Stimulated activated CD8-positive, alpha-beta memory T cell treated with anti-CD3 and anti-CD28 coated beads, Interleukin-7, amount 100 ng/mL, for 4 hours (primary cell): ENCODE measurements at places on chromosomes 12 and 14.

GRCh38 chr12:45426294-45426693 lies 210.4 kb downstream of the ANO6 start:
- DNase-seq: no peak

GRCh38 chr14:73757876-73758391 lies 43.8 kb upstream of the PNMA1 start:
- DNase-seq: no peak

DNA sequence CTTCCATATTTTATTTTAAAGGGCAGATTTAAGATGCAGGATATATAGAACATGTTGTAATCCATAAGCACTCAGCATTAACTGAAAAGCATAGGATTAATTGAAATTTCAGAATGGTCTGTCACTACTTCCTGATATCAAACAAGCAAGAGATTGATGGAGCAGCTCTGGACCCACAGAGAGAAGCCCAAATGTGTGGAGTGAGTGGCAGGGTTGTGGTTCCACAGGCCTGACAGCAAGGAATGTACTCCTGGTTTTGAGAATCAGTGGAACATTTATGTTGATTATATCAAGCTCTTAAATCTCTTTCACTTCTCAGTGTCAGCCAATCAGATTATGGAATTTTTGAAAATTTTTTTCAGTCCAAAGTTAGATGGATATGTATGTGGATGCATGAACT lies 267.6 kb upstream of the PRICKLE1 start:
- DNase-seq: no peak

DNA sequence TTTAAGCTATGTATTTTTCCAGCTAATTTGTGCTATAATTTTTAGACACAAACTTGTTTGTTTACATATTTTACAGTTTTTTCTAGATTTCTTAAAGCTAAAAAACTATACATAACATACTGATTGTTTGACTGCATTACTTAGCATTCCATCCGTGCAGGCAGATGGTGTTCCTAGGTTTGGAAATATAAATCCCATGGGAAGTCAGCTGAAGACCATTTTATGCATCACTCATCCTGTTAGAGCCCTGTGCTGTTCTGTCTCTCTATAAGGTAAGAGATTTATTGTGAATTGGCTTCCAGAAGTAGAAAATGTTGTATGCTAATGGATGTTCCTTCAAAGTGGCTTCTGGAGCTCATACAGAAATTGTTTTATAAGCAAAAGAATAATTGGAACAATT lies 31.1 kb downstream of the RMST start:
- DNase-seq: no peak

GRCh38 chr12:1424674-1425395 lies 169.5 kb downstream of the FBXL14 start:
- no peak for DNase-seq

DNA sequence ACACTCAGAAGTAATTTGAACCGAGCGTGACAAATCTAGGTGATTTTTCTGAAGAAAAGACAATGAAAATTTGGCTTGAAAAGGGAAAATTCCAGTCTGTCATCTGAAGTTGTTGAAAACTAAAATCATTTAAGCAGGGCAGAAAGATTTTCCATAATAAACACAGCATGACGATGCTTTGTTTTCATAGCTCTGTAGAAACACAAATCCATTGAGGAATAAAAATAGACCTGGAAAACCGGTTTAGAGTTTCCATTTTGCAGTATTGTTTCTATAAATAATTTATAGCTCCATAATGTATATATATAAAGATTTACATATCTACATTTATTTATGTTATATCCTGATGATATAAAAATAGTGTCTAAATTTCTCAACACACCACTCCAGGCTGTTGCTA lies 1918.5 kb upstream of the FLRT2 start:
- no peak for DNase-seq

- no peak for DNase-seq
Observed at GRCh38 chr12:63944586-63945228, 100.2 kb downstream of the SRGAP1 start.

- no peak for DNase-seq
Observed at GRCh38 chr14:101255765-101256125, 305.6 kb upstream of the DIO3 start.

DNA sequence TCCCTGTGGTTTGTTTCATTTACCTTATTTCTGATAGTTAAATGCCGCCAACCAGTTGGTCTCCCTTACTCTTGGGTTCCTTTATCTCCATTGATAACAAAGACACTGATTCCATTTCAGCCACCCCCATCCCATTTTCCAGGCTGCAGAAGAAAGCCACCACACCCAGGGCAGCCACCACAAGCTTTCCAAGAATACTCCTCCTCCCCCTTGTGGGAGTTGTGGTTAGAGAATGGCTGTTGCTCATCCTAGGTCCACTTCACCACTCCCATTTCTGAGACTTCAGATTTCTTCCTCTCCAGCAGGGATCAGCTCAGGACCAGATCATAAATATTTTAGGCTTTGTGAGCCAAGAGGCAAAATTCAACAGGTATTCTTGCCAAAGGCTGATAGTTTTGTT lies 73.9 kb downstream of the ANO4 start:
- no peak for DNase-seq

DNA sequence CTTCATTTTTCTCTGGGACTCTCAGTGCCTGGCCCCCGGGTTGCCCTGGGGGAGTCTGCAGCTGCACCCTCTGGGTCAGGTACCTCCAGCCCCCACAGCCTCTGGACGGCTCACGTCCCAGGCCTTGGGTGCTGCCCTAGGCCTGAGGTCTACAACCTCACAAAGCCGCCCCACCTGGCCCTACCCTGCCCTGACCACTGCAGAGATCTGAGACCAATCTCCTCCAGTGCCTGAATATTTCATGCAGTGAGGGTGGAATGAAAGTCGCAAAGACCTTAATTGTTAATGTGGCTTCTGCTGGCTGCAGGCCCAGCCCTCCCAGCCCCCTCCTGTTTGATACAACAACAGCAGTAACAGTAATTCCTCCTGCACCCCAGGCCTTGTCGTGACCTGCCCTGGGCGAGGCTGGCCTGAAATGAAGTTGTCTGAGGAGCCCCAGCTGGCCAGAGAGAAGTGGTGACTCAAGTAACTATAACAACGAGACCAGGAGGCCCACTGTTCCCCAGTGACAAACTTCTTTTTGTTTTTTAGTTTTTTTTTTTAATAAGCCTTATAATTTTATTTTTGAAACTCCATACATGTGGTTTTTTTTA lies 8.8 kb upstream of the CCDC85C start:
- DNase-seq: no peak

GRCh38 chr12:121937654-121938053 lies 19.3 kb downstream of the CFAP251 start:
- no peak for DNase-seq

- DNase-seq: no peak
Observed at GRCh38 chr14:82562881-82563280, 1029.2 kb upstream of the SEL1L start.

- no peak for DNase-seq
Observed at GRCh38 chr14:54803396-54803795, 99.2 kb downstream of the GCH1 start.

- DNase-seq: no peak
Observed at GRCh38 chr12:19846574-19846973, 407.3 kb downstream of the AEBP2 start.

DNA sequence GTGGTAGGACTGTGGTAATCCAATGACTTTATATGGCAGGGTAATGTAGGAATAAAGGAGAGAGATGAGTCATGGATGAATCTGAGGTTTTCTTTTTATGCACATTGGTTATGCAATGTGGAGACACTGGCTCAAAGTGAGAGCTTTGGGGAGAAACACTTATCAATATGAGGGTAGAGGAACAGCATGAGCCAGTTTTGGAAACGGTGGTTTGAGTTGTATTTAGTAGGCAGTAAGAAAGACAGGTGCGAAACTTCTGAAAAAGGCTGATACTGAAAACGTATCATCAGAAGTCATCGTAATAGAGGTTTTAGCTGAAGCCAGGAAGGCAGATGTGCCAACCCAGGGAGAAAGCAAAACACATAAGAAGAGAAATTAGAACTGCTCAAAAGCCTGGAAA lies 854.8 kb upstream of the SEL1L start:
- DNase-seq: no peak

- DNase-seq: no peak
Observed at GRCh38 chr12:43107026-43107775, 444.8 kb downstream of the ADAMTS20 start.

DNA sequence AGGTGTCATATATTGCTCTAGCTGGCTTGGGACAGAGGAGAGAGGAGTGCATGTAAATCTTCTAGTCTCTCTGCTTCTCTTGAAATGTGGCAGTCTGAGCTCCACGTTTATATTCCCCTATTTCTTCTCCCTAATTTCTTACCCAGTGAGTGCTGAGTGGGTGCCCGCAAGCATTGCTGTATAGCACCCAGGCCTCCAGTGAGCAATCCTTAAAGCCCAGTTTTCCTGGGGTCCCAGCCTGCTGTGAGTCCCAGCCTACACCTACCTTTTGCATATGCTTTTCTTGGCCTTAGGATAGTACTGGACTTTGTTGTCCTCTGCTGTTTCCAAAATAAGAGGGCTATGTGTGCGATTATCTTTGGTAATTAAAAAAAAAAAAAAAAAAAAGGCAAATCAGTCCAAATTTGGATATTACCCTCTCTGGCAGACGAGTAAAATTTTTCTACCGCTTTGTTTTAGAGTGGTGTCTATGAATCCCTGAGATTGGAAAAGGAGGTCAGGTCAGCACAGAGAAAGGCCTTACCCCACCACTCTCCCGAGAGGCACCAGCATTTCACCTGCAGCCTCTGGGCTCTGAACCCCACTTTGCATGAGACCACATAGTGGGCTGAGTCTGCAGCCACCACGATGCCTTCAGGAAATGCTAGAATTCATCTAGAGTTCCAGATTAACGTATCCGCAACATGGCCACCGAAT lies 1.1 kb downstream of the MGST1 start:
- no peak for DNase-seq

DNA sequence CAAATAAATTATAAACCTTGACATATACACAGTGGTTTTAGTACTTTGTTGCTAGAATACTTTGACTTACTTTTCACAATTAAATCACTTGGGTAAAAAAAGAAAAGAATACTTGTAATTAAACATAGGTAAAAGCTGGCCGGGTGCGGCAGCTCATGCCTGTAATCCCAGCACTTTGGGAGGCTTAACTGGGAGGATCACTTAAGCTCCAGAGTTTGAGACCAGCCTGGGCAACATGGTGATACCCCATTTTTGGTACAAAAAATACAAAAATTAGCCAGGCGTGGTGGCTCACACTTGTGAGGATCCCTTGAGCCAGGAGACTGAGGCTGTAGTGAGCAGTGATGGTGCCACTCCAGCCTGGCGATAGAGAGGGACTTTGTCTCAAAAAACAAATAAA lies 7.8 kb downstream of the STX2 start:
- no peak for DNase-seq

GRCh38 chr14:64763801-64764621 lies 59.8 kb downstream of the PLEKHG3 start:
- no peak for DNase-seq

- DNase-seq: no peak
Observed at GRCh38 chr12:45912774-45913173, 77.6 kb downstream of the SCAF11 start.

DNA sequence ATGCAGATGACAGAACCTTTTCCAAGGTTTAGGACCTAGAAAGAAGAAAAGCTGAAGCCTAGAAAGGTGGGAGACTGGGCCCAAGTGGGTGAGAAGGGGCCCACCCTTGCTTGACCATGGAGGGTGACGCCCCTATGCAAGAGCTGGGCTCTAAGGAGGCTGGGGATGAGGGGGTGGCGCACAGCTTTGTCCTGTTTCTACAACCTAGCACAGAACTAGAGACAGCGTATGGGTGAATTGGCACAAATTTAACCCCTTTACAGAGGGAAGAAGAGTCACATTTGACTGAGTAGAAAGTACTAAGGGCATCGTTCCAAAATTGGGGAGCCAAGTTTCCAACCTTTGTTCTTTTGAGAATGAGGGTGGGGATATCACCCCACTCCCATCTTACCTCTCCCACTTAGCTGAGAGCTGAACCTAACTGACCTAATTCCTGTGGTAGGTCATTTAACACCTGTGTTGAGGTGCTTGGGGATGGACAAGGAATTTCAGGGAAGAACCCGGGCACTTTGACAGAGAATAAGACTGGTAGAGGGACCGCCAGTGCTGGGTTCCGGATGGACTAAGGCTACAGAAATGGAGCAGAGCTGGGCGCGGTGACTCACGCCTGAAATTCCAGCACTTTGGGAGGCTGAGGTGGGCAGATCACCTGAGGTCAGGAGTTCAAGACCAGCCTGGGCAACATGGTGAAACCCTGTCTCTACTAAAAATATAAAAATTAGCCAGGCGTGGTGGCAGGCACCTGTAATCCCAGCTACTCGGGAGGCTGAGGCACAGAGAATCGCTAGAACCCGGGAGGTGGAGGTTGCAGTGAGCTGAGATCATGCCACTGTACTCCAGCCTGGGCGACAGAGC lies 5.2 kb downstream of the NFKBIA start:
- DNase-seq: no peak

DNA sequence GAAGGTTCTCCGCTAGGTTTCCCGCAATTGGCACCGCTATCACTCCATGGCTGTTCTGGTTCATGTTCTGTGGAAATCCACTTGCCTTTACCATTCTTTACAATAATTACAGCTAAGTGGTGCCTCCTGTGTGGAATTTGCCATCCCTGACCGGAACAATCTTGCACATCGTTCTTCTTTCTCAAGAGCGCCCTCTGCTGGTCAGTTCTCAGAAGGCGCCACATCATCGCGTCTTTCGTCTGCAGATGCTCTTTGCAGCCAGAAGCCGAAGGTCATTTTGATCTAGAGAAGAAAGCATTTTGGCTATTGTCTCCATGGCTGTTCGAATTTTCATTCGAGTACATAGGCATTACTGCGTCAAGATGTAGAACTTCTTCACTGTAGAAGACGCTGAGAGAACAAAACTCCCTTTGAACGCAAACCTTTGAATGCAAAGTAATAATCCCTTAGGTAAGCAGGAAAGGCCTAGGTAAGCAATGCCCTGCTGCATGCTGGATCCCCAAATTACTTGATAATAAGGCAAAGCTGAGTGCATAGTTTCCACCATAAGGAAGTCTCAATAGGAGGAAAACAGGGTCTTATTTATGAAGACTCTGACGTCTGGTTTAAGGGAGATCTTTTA lies 10.1 kb upstream of the RTRAF start:
- DNase-seq: peak; percentile 64

GRCh38 chr14:37167151-37168047 lies 5.0 kb downstream of the SLC25A21 start:
- DNase-seq: no peak

- no peak for DNase-seq
Observed at GRCh38 chr12:112942572-112942971, 4.3 kb downstream of the OAS3 start.

GRCh38 chr12:109476807-109477184 lies 304 bp downstream of the KCTD10 start:
- no peak for DNase-seq

DNA sequence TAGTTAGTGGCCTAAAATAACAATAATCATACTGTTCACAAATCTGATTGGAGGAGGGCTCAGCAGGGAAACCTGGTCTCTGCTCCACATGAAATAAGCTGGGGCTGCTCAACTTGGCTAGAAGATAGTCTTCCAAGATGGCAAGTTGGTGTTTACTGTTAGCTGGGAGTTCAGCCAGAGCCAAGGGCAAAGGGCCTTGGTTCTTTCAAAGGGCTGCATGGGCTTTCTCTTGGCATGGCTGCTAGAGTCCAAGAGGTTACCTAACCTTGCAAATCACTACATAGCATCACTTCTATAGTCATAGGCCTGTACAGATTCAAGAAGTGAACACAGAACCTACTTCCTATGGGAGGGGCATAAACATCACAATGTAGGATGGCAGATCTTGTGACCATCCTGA lies 7.1 kb downstream of the EXOC5 start:
- DNase-seq: no peak

GRCh38 chr14:68327231-68327630 lies 465.6 kb downstream of the ZFP36L1 start:
- DNase-seq: no peak

- DNase-seq: no peak
Observed at GRCh38 chr12:43312991-43313505, 239.0 kb downstream of the ADAMTS20 start.
